ENCODE measurements at places on chromosomes 11 and 22. TPM values are rescaled to one million over a fixed set of nuclear protein-coding genes. Genes with fewer than 3 reads are reported as not detected.
A peak's percentile ranks its signal among the peaks of the same experiment; 100 is the strongest.

TRIM66 gene
- 1.4 TPM for polyA plus RNA-seq

- no peak for DNase-seq
Observed at GRCh38 chr11:101717619-101718018, 133.8 kb upstream of the TRPC6 start.

- DNase-seq: no peak
Observed at GRCh38 chr11:61120099-61120705, 17.9 kb downstream of the CD5 start.

GRCh38 chr11:68806931-68807844 lies 34.5 kb downstream of the CPT1A start:
- DNase-seq: no peak

DNA sequence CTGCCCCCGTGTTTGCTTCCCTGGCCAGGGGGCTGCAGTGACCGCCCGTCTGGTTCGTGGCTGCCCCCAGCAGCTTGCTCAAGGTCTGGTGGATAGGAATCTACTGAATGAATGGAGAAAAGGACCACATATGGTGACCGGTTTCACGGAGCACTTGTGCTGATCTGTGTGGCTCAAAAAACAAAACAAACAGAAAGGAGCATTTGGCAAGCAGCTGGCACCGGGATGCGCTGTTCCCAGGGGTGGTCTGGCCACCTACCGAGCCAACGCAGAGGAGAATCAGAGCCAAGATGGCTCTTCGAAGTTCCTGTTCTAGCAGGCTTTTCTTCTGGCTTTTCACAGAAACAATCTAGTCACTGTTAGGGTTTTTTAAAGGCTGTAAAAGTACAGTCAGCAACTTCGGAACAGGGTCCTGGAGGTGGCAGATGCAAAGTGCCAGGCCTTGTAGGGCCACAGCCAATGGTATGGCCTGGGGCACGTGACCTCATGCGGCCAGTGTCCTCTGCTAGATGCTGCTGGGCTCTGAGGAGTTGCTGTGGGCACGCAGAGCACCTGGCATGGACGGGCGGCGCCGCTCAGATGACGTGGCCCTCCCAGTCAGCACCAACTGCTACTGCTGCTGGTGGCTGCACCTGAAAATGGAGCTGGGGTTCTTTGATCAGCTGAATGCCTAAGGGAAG lies 27.3 kb upstream of the PACSIN2 start:
- no peak for DNase-seq

- DNase-seq: peak; percentile 85
Observed at GRCh38 chr11:73257342-73258103, 14.6 kb upstream of the P2RY6 start.
